ENCODE measurements at places on chromosomes 2 and 18.

- no peak for DNase-seq
These were observed 127.4 kb upstream of the ZSWIM2 start for GRCh38 chr2:186976329-186976728.

GRCh38 chr2:188898261-188898660 is 75.9 kb upstream of the COL3A1 start:
- no peak for DNase-seq

DNA sequence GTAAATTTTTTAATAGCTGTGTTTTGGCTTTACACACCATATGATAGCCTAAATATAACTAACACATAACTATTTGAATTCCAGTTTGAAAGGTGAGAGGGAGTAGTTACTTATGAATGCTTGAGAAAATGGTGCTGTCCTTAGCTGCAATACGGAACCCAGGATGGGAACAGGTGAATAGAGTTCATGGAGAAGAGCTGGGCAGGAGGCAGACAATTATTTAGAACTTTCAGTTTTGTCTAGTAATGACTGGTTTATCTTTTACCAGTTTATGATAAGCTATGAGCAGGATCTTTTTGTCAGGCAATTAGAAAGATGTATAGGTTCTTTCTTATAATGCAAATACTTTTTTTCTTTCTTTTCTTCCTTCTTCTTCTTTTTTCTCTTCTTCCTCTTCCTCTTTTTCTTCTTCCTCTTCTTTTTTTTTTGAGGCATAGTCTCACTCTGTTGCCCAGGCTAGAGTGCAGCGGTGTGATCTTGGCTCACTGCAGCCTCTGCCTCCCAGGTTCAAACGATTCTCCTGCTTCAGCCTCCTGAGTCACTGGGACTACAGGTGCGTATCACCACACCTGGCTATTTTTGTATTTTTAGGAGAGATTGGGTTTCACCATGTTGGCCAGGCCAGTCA is 25.9 kb downstream of the UBR3 start:
- DNase-seq: no peak

DNA sequence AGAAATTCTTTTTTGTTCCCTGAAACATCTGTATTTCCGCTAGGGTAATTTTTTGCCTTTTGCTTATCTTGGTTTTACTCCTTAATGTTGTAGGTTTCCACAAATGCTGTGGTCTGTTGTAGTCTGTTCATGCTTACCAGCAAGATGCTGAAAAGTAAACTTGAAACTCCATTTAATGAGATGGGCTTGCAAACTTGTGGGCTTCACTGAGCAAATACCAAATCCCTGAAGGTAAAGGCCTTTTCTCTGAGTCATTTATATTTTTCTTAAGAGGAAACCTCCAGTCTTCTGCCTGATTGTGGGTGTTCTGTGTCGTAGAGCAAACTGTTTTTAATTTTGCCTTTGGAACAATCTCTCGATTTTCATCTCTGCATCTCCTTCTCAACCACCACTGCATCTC is 9.3 kb downstream of the SP140 start:
- DNase-seq: no peak

DNA sequence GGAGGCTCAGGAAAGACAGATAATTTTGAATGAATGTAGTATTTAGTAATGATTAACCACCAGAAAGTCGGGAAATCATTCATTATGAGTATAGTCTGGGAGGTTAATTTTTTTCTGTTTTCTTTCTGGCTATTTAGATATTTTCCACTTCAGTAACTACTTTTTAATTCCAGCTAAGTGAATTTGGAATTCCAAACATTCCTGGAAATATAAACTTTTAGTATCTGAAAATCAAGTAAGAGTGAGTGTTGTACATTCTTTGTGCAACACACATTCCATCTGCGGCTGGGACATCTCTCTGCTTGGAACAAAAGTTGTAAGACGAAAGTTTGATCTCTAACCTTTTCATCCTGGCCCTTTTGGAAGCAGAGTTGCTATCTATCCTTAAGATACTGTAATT is 275.7 kb upstream of the SPRED2 start:
- no peak for DNase-seq

DNA sequence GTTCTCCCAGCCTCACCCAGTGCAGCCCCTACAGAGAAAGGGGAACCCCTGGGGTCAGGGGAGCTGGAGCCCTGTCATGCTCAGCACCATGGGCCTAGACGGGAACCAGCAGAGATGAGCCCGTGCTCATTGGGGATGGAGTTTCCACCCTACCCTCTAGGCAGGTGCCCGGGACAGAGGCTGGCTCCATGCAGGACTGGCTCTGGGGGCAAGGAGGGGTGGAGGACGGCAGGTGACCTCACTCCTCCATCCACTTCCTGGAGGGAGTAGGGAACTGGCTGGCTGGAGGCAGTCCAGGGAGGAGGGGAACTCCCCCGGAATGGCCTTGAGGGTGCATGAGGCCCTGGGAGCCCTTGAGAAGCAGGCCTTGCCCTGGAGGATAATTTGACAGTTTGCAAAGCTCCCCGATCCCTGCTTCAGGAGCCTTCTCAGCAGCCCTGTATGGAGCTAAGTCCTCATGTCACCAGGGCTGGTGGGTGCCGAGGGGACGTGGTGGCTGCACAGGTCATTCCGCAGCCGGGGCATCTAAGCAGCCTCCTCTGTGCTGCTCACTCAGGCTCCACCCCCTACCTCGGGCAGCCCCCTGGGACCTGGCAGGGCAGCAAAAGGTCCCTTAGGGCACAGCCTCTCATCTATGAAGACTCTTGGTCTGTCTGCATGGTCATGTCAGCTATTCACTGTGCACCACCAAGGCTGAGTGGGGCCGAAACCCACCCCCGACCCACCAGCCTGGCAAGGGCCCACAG is 2.1 kb downstream of the NEURL3 start:
- DNase-seq: no peak

DNA sequence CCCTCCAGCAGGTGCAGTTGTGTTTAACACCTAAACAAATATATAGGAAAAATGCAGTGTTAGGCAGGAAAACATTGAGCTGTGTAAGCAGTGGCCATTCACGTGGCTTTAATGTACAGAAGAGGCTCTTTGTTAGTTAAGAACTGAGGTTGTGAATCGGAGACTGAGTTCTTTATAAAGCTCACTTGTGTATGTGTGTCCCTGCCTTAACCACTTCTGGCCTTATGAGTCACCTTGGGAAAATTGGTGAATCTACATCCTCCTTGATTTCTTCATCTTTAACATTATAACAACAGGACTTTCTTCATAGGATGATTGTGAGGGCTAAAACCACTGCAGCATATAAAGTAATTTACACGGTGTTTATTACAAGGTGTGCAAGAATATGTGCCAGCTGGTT is 188.4 kb upstream of the TPO start:
- DNase-seq: no peak

- no peak for DNase-seq
These were observed 65.1 kb downstream of the MBP start for GRCh38 chr18:77067291-77068061.

DNA sequence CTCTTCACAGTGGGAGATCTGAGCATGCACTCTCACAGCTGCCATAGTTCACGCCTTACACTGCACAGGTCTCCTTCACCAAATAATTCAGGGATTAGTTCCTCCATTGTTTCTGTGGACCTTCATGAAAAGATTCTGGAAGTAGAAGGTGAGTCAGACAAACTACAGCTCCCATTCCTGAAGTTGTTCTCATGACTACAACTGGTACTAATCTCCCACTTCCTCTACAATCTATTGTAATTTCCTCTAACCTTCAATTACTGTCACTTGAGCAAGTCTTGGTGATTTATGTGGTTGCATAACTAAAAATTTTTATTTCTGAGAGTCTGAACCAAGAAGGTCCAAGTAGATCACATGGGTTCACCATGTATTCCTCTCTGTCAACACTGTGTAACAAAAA is 128.7 kb downstream of the XIRP2 start:
- DNase-seq: no peak

- no peak for DNase-seq
These were observed 515.0 kb downstream of the PARD3B start for GRCh38 chr2:205060269-205060668.

- DNase-seq: no peak
These were observed 68.9 kb upstream of the STPG4 start for GRCh38 chr2:47223980-47224379.

- no peak for DNase-seq
These were observed 961.3 kb downstream of the SOCS6 start for GRCh38 chr18:71250191-71250590.

- DNase-seq: no peak
These were observed 27.5 kb upstream of the FAHD2A start for GRCh38 chr2:95374921-95375471.

- DNase-seq: no peak
These were observed 796 bp downstream of the RFTN2 start for GRCh38 chr2:197674591-197674990.

DNA sequence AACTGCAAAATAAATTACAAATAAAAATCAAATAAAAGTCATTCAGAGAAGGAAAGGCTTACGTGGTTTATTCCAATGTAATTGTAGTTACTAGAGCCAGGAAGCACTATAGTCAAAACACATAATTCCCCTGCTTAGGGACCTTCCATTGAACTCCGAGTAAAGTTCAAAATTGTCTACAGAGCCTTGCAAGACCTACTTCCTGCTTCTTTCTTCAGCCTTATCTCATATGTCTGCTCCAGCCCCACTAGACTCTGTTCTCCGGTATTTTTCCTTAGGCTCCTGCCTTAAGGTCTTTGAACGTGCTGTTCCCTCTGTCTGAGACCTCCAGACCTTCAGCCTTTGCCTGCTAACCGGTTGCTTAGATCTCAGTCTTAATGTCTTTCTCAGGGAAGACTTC is 104.3 kb downstream of the ARL6IP6 start:
- DNase-seq: no peak

- DNase-seq: no peak
These were observed 58.0 kb upstream of the ITSN2 start for GRCh38 chr2:24418166-24418841.

- no peak for DNase-seq
These were observed 222.4 kb upstream of the APCDD1 start for GRCh38 chr18:10232062-10232461.

DNA sequence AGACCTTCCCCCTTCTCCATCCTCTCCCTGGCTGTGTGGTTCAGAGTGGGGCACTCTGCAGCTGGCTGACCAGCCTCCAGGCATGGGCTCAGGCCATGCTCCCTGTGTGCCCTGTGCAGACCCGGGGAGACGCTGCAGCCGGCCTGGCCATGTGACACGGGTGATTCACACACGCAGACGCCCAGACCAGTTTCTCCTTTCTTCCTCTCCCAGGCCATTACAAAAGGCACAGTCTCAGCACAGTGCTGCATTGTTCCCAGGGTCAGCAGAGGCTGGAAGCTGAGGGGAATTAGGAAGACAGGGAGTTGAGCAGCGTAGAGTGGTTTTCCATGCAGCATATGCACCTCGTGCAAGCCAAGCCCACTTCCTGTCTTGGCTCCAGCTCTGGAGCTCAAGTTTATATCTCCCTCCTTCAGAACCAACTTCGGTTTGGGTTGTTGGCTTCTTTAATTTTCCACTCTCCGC is 288.5 kb downstream of the TNS1 start:
- no peak for DNase-seq

DNA sequence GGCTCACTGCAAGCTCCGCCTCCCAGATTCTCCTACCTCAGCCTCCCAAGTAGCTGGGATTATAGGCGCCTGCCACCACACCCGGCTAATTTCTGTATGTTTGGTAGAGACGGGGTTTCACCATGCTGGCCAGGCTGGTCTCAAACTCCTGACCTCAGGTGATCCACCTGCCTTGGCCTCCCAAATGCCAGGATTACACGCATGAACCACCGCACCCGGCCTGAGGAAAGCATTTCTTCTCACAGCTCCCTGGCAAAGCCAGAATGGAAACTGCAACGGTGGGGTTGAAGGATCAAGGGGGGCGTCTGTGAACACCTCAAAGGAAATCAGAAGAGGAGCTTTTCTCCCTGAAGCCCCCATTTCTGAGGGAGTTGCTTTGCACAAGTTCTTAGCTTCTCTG is 11.2 kb upstream of the TEX51 start:
- DNase-seq: no peak

GRCh38 chr18:60070631-60071030 is 170.8 kb downstream of the PMAIP1 start:
- DNase-seq: no peak

DNA sequence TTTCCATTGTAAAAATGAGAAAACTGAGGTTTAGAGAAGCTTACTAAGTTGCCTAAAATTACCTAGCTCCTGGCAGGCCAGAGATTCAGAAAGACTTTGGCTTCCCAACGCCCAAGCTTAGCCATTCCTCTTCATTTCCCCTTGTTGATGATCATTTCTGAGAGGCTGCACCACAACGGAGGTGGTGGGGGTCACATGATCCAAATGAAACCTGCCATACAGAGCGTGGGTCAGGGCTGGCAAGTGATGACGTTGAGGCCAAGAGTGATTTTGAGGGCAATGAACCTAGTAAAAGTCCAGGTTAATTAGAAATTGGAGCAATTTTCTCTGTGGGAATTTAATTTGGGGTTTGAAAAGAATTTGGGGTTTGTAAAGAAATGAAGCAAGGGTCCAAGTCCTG is 109.9 kb downstream of the TMEM182 start:
- no peak for DNase-seq

DNA sequence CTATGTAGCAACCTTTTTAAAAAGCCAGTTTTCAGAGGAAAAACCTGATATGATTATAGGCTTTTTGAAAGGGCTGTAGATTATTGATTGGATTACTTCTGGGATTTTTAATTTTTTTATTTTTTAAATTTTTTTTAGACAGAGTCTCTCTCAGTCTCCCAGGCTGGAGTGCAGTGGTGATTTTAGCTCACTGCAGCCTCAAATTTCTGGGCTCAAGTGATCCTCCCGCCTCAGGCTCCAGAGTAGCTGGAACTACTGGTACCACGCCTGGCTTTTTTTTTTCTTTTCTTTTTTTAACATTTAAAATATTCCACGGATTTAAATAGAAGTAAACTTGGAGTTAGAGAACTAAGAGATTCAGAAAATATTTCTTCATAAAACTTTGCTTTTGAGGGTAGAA is 1.2 kb downstream of the MRPL19 start:
- DNase-seq: no peak

DNA sequence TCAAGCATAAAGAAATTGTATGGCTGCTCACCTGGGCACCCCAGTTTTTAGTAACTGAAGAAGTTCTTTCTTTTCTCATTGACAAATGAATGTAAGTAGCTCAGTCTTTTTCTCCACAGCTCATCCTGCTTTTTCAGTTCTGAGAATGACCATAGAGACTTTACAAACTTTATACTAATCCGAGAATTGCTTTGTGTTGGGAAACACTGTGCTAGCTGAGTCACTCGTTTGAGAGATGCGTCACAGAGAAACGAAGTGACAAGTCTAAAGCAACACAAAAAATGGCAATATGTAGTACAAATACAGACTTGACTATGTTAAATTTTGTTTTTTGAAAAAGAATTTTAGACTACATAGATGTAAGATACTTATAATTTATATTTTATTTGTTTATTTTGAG is 9.0 kb downstream of the LRRTM4 start:
- DNase-seq: no peak

GRCh38 chr2:24642351-24642750 is 150.8 kb downstream of the PTRHD1 start:
- DNase-seq: no peak

- no peak for DNase-seq
These were observed 91.9 kb downstream of the PPP1R1C start for GRCh38 chr2:182077448-182078142.

- peak; percentile 46 for DNase-seq
These were observed 115.0 kb downstream of the SPTBN1 start for GRCh38 chr2:54570925-54571694.
